Peyer's patch (tissue), 4 donors: ENCODE measurements at places on chromosomes 12 and 14.

DNA sequence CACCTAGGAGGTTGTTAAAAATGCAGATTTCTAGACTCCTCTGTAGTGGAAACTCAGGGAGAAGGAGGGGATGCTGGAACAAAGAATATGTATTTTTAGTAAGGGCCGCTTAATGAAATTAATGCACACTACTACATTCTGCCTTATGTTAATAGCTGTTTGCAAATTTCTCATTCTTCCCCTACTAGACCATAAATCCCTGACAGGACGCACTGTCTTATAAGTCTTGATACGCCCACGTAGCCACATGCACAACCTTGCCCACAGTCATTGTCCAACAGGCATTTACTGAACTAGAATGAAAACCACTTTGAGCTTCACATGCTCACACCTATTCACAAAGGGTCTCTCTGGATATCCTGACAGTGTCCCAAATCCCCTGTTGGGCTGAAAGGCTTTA lies 10.5 kb downstream of the KRT2 start:
- no peaks in the 10 kb centered on the region for H3K27me3 ChIP-seq
- H3K27ac ChIP-seq = no peak overlapping the region
- no peak for DNase-seq
- no peak overlapping the region for H3K4me3 ChIP-seq
- H3K36me3 ChIP-seq = no peaks in the 10 kb centered on the region

DNA sequence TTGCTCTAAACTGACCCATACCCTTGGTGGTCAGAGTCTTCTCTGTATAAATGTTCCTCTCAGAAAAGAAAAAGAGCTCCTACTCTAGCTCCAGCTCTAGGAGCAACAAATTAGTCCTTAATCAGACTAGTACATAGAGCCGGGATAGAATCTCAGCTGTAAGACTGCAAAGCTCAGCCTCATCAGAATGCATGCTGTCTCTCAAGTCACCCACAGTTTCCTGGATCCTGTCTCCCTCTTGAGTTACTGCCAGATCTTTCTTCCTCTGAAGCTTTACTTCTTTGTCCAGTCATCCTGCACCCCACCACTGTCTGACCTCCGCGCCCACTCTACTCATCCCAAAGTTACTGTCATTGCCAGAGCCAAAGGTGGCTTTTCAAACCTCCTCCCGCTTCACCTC lies 139.3 kb upstream of the PRMT8 start:
- H3K36me3 ChIP-seq = no peaks in the 10 kb centered on the region
- H3K4me1 ChIP-seq = no peaks in the 10 kb centered on the region
- H3K27ac ChIP-seq = no peak overlapping the region
- H3K4me3 ChIP-seq = no peak overlapping the region
- DNase-seq = no peak

- no peaks in the 10 kb centered on the region for H3K27me3 ChIP-seq
- H3K27ac ChIP-seq = no peak overlapping the region
- no peak overlapping the region for H3K4me3 ChIP-seq
- no peaks in the 10 kb centered on the region for H3K36me3 ChIP-seq
- DNase-seq = no peak
- H3K4me1 ChIP-seq = no peaks in the 10 kb centered on the region
Observed at GRCh38 chr12:33605757-33606156, 166.1 kb upstream of the SYT10 start.

DNA sequence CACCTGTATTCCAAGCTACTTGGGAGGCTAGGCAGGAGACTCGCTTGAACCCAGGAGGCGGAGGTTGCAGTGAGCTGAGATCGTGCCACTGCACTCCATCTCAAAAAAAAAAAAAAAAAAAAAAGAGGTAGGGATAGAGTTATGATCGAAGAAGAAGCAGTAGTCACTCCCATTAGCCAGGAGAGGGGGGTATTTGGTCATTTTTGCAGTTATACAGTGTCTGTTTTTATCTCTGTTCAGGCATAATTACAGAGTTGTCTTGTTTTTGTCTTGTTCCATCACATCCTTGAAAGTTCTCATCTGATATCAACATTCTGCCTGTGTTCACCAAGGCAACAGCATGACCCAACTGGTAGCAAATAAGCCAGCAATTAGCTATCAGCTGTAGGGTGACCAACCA lies 98.5 kb upstream of the TMPO start:
- no peak for DNase-seq
- no peaks in the 10 kb centered on the region for H3K36me3 ChIP-seq
- no peaks in the 10 kb centered on the region for H3K27me3 ChIP-seq
- no peak overlapping the region for H3K4me3 ChIP-seq
- no peaks in the 10 kb centered on the region for H3K4me1 ChIP-seq
- H3K27ac ChIP-seq = no peak overlapping the region

DNA sequence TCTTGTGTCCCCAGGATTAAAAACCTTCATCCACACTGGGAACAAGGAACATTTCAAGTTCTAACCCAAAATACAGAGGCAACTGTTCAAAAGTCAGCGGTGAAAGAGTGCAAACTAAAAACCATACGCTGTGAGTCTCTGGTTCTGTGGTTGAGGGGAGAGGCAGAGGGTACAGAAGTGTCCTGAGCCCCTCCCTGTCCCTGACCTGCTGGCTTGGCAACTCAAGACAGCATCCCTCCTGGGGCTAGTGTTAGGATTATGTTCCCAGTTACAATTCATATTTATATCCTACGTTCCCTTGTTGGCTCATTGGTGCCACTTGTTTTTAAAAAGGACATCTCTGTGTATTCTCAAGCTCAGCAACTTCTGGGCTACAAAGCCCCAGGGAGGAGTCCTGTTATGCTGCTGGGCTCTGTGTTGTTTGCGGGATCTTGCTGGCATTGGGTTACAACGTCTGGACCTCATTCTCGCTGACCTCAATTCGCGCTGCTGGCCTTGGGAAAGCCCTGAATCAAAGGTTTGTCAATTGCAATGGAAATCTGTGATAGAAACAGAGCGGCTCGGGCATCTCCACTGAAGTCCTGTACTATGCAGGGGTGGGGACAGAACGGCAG lies 420.8 kb downstream of the FUT8 start:
- DNase-seq = no peak
- no peak overlapping the region for H3K27ac ChIP-seq
- H3K27me3 ChIP-seq = no peaks in the 10 kb centered on the region
- no peak overlapping the region for H3K4me3 ChIP-seq
- no peaks in the 10 kb centered on the region for H3K4me1 ChIP-seq

- no peaks in the 10 kb centered on the region for H3K36me3 ChIP-seq
- no peak for DNase-seq
- H3K4me1 ChIP-seq = no peaks in the 10 kb centered on the region
- no peaks in the 10 kb centered on the region for H3K27me3 ChIP-seq
- no peak overlapping the region for H3K27ac ChIP-seq
- H3K4me3 ChIP-seq = no peak overlapping the region
Observed at GRCh38 chr14:92501891-92502351, 11.7 kb upstream of the RIN3 start.
